ENCODE measurements at places on chromosomes 6 and 20. TPM values are rescaled to one million over a fixed set of nuclear protein-coding genes. Genes with fewer than 3 reads are reported as not detected.

The SLC22A1 gene
- total RNA-seq = not detected

The PPIL6 gene
- 3.9 TPM for total RNA-seq

The GNMT gene
- total RNA-seq = not detected

The MEI4 gene
- not detected for total RNA-seq

The CST2 gene
- not detected for total RNA-seq

The NHLRC1 gene
- total RNA-seq = 1.9 TPM

The SLC17A2 gene
- not detected for total RNA-seq

The TSBP1 gene
- total RNA-seq = not detected

The MCHR2 gene
- not detected for total RNA-seq

The PLN gene
- total RNA-seq = not detected

The TRIM10 gene
- not detected for total RNA-seq

All from cardiac ventricle fibroblast (primary cell).